ENCODE measurements at places on chromosomes 2 and 18.

DNA sequence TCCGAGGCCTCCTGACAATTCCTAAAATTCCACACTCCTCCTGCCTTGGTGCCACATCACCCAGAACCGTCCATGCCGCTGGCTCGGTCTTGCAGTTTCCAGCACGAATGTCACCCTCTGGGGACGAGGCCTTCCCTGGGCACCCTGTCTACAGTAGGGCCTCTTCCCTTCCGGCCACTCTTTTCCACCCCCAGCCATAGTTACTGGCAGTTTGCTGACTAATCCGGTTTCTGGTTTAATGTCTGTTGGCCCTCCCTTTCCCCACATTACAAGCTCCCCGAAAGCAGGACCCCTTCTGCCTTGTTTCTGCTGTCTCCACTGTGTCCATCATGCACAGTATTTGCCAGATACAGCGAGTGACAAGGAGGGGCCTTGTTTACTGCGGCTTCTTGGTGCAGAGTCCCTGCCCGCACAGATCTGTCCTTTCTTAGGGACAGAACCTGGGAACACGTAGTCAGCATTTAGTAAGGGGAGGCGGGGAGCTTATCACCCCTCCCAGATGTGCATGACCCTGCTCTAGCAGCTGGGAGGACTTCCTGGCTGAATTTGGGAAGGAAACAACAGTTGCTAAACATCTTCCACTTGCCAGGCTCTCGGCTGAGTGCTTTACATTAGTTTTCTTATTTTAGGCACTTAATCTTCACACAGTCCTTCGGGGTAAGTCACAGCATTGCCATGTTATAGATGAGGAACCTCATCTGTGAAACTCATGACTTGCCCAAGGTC is 23.6 kb upstream of the CATIP start:
- DNase-seq = no peak

- no peak for DNase-seq
Observed at GRCh38 chr2:185583058-185583816, 155.4 kb upstream of the FSIP2 start.

DNA sequence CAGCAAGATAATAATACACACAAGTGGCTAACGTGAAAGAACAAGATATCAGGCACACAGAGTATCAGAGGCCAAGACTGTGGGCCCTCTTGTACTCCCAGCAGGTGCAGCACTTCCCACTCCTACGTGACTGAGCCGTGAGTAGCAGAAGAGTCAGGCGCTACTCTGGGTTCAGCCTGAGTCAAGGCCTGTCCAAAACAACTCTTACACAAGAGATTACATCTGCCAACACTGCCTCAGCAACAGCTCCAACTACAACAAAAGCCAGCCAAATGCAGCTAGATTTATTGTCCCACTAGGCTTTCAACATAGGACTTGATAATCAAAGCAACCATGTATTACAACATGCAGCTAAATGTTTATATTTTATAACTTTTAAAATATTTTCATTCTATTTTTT is 56.2 kb downstream of the ITSN2 start:
- DNase-seq = no peak

DNA sequence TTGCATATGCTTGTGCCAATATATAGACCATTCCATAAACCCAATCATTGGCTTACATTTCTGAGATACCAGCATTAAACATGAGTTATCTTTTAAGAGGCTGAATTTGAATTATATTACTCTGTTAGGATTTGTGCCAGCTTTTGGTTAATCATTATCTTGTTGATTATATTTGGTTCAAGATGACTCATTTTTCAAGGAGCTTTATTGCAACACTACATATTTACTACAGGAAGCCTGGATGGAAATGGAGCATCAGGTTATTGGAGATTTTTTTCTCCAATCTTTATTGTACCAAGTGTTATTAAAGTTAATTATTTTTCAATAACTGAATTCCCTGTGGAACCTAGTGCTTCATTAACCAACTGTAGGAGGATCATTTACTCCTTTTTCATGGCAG is 26.4 kb downstream of the EML4 start:
- DNase-seq = no peak

GRCh38 chr2:219522111-219523030 is 8.1 kb downstream of the ASIC4 start:
- no peak for DNase-seq

- no peak for DNase-seq
Observed at GRCh38 chr2:48548840-48549239, 18.9 kb downstream of the STON1 start.

GRCh38 chr2:155692856-155693255 is 639.7 kb downstream of the NR4A2 start:
- DNase-seq = no peak

DNA sequence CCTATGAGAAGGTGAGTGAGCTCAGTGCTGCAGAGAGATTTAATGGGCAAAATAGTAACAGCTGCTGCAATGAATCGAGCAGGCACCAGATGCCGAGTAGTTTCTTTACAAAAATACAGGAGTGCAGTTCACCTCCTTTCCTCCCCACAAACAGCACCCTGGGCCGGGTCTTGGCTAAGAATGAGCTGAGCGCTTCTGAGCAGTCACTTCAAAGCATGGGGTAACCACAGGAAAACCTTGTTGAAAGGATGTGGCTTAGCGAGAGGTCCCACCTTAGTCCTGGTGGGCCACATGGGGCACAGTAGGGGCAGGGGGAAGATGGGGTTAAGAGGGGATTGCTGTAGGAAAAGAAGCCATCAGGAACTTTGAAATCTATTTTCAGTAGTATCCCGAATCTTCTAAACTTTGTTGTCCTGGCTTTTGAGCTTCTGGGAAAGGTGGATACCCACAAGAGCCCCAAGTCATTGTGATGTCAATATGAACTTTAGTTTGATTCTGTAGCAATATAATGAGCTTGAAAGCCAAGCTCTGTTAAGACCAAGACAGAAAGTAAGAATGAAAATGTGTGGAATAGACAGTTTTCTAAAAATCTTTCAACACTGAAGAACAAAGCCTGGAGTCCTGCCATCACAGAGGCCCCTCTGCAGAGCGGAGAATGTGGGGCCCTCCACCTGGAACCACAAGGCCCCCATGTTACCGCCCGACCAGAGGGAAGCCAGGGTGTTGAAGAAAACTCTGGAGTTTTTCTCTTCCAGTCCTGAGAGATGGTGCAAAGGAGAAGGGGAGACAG is 101.0 kb upstream of the ZNF236 start:
- DNase-seq = peak; percentile 46

GRCh38 chr2:100584816-100585215 is 22.0 kb downstream of the PDCL3 start:
- DNase-seq = no peak

GRCh38 chr2:207150284-207150683 is 15.5 kb downstream of the KLF7 start:
- DNase-seq = no peak

All from activated naive CD4-positive, alpha-beta T cell treated with Interleukin-2 at 50 U/mL for 16 hours (primary cell).